Colonic mucosa (tissue), 4 donors: ENCODE measurements at places on chromosomes 5 and 9. TPM values are rescaled to one million over a fixed set of nuclear protein-coding genes. Genes with fewer than 3 reads are reported as not detected.

DNA sequence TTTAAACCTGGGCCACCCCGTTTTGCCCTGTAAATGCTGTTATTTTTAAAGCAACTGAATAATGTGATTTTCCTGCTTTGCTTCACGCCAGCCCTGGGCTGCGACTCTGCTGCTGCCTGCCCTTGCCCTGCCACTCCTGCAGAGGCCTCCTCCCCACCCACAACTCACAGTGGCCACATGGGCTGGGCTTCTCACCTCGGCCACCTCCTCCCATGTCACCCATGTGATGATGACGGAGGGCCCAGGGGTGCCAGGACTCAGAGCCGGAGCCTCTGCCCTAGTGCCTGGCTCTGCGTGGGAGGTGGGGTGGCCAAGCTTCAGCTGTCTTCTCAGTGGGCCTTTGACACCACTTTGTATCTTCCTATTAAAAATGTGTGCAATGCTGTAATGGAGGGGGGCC is 48.1 kb upstream of the NKD2 start:
- no peak for DNase-seq

Gene GABRA1
- not detected for total RNA-seq

- no peak for DNase-seq
Observed at GRCh38 chr5:16502866-16503265, 37.3 kb upstream of the ZNF622 start.

- DNase-seq: no peak
Observed at GRCh38 chr9:91972076-91972626, 22.1 kb upstream of the ROR2 start.

Gene TSLP
- total RNA-seq: 0.45 TPM

DNA sequence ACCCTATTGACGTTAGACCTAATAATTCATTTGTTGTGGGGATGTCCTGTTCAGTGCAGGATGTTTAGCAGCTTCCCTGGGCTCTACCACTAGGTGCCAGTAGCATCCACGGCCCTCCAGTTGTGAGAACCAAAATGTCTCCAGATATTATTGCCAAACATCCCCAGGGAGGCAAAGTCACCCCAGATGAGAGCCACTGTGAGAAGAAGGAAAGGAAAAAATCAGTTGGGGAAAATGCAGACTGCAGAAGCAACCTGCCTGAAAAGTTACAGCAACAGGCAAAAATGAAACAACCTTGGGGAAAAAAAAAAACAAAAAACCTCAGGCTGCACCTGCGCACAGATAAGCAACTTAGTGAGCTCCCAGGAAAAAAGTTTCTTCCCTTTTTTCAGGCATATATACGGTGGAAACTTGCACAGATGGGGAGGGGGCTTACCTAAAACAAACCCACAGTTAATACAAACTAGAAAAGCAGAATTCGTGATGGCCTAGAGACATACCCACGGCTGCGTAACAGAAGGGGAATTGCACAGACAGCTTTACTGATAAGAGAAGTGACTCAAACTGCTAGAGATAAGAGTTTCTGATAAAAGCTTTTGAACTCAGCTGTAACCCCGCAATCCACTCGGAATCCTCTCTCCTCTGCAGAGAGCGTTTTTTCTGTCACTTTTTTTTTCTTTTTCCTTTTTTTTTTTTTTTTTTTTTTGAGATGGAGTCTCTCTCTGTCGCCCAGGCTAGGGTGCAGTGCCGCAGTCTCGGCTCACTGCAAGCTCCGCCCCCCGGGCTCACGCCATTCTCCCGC is 29.8 kb upstream of the FBP1 start:
- DNase-seq: peak; percentile 71

DNA sequence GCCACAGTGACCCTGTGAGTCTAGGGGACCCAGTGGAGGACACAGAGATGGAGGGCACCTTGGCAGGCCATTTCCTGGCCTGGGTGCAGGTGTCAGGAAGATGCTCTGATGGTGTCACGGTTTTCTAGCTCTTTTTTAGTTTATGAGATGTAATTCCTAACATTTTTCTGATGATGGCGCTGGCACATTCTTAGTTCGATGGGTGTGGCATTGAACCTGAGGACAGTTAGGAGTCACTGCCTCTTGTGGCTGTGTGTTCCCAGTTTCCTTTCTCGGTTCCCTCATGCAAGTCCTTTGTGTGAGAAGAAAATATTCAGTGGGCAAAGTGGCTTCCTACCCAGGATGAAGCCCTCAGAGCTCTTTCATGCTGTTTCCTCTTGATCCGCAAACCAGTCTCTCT is 129.4 kb upstream of the ICE1 start:
- DNase-seq: no peak

- no peak for DNase-seq
Observed at GRCh38 chr5:87367243-87367642, 45.5 kb downstream of the CCNH start.
